ENCODE measurements at places on chromosomes 12 and 14. TPM values are rescaled to one million over a fixed set of nuclear protein-coding genes. Genes with fewer than 3 reads are reported as not detected.

RILPL2 gene
- 18.6 TPM for total RNA-seq

- H3K27me3 ChIP-seq, result no peaks in the 10 kb centered on the region
- no peak overlapping the region for H3K27ac ChIP-seq
- no peak overlapping the region for H3K4me3 ChIP-seq
- H3K4me1 ChIP-seq, result no peaks in the 10 kb centered on the region
- DNase-seq, result no peak
Measured at GRCh38 chr12:10700581-10700980, 22.5 kb downstream of the YBX3 start.

DNA sequence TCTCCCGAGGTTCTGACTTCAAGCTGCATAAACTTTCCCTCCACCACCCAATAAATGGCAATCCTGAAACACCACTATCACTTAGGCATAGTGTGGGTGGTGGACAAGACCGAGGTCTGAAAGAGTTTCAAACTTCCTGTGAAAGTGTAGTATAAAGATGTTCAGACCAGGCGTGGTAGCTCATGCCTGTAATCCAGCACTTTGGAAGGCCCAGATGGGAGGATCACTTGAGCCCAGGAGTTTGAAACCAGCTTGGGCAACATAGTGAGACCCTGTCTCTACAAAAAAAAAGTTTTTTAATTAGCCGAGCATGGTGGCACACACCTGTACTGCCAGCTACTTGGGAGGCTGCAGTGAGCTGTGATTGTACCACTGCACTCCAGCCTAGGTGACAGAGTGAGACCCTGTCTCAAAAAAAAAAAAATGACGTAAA is 61.9 kb downstream of the CCDC92 start:
- H3K27ac ChIP-seq, result no peak overlapping the region
- H3K36me3 ChIP-seq, result no peaks in the 10 kb centered on the region
- H3K4me3 ChIP-seq, result no peak overlapping the region
- H3K4me1 ChIP-seq, result no peaks in the 10 kb centered on the region
- H3K27me3 ChIP-seq, result no peaks in the 10 kb centered on the region

GRCh38 chr12:119692410-119692809 is 24.5 kb downstream of the PRKAB1 start:
- H3K4me3 ChIP-seq, result no peak overlapping the region
- H3K27ac ChIP-seq, result peak overlapping the region; percentile 34
- peaks cover 7% of the 10 kb centered on the region for H3K36me3 ChIP-seq
- H3K4me1 ChIP-seq, result peaks cover 29% of the 10 kb centered on the region

GRCh38 chr12:61654698-61655097 is 605.5 kb upstream of the USP15 start:
- H3K27ac ChIP-seq, result no peak overlapping the region
- H3K27me3 ChIP-seq, result no peaks in the 10 kb centered on the region
- DNase-seq, result no peak
- H3K36me3 ChIP-seq, result no peaks in the 10 kb centered on the region
- no peaks in the 10 kb centered on the region for H3K4me1 ChIP-seq
- H3K4me3 ChIP-seq, result no peak overlapping the region

LIN7A gene
- total RNA-seq, result 14.6 TPM

DNA sequence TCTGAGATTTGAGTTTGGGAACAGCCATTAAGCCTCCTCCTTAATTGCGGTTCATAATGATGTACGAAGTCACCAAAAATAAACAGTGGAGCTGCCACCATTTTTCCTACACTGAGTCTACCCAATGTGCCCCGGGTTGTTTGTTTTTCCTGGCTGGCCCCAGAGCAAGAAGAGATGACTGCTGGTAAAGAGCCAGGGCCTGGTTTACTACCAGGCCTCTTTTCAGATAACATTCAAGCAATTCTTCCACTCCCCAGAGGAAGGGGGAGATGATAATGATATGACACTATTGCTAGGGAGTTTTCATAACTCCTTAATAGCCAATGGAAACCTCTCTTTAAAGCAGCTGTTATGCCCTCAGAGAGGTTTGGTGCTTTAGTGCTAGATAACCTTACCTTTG is 42.3 kb downstream of the BRAP start:
- peaks cover 17% of the 10 kb centered on the region for H3K4me1 ChIP-seq
- H3K4me3 ChIP-seq, result no peak overlapping the region
- no peaks in the 10 kb centered on the region for H3K27me3 ChIP-seq
- peak overlapping the region; percentile 73 for H3K27ac ChIP-seq

DNA sequence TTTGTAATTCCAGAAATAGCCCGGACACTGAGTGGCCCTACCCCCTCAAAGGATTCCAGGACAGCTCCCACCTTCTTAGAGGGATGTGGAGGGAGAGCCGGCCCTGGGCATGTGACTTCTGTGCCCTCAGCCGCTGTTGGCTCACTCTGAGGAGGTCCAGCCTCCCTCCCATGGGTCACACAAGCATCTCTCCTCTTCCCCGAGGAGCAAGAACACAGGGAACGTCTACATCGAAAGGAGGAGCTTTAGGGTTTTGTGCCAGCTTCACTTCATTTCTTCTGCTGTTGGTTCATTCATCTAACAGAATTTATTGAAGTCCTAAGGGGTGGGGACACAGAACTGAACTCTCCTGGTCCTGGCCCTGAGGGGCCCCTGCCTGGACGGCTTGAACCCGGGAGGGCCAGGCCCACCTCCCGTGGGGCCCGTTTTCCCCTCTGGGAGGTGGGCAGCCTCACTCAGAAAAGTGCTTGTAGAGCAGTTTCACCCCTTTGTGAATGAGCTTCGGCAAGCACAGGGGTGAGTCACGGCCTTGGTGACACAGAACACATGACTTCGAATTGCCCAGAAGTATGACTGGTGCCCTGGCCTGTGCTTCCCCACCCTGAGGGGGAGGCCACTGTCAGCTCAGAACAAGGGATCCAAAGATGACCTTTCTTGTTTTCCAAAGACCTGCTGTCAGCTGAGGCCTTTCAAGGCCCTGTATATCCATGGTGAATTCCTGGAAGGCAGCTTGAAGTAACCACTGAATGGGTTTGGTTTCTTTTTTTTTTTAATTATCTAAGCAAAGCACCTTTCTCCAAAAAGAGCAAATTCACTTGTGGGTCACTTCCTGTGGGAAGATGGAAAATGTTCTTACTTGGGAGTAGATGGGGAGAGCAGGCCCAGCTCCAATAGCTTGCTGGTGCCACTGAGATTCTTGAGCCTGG is 39.2 kb downstream of the NFKBIA start:
- H3K27ac ChIP-seq, result peak overlapping the region; percentile 71
- H3K27me3 ChIP-seq, result no peaks in the 10 kb centered on the region
- peaks cover 39% of the 10 kb centered on the region for H3K4me1 ChIP-seq
- no peak overlapping the region for H3K4me3 ChIP-seq

GRCh38 chr12:54294152-54294952 is 6.5 kb downstream of the NFE2 start:
- peaks cover 6% of the 10 kb centered on the region for H3K36me3 ChIP-seq
- H3K27ac ChIP-seq, result no peak overlapping the region
- peaks cover 9% of the 10 kb centered on the region for H3K4me1 ChIP-seq
- H3K4me3 ChIP-seq, result no peak overlapping the region

- H3K27ac ChIP-seq, result no peak overlapping the region
- H3K27me3 ChIP-seq, result no peaks in the 10 kb centered on the region
- no peaks in the 10 kb centered on the region for H3K36me3 ChIP-seq
- no peak for DNase-seq
- peaks cover 10% of the 10 kb centered on the region for H3K4me1 ChIP-seq
Measured at GRCh38 chr12:3538466-3539030, 47.5 kb downstream of the PRMT8 start.

DNA sequence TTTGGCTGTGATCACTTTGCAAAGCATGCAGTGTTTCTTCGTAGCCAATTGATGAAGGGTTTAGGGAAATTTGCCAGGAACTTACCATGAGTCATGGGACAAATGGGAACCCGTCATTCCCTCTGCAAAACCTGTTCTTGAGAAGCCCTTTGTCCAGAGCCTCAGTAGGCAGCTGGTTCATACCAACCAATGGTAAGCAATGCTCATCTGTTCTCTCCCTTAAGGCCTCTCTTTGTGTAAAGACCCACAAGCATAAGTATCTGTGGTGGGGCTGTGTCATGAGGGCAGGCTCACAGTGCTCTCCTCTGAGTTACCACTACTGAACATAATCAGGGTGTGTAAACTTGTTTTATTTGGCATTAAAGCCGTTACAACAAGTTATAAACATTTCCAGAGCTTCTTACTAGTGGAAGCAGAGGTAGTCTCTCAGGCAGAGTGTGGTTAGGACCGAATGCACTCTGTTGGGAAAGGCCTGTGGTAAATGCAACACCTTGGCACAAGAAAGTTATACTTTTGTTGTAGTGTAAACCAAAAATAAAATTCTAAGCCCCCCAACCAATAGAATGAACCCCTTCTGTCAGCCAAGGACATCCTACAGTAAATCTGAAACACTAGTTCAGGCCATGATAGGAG is 119.8 kb downstream of the SINHCAF start:
- H3K4me1 ChIP-seq, result no peaks in the 10 kb centered on the region
- no peak for DNase-seq
- H3K36me3 ChIP-seq, result no peaks in the 10 kb centered on the region

EML1 gene
- 34.5 TPM for total RNA-seq

GYS2 gene
- not detected for total RNA-seq

TSPAN8 gene
- total RNA-seq, result 15.3 TPM

DNA sequence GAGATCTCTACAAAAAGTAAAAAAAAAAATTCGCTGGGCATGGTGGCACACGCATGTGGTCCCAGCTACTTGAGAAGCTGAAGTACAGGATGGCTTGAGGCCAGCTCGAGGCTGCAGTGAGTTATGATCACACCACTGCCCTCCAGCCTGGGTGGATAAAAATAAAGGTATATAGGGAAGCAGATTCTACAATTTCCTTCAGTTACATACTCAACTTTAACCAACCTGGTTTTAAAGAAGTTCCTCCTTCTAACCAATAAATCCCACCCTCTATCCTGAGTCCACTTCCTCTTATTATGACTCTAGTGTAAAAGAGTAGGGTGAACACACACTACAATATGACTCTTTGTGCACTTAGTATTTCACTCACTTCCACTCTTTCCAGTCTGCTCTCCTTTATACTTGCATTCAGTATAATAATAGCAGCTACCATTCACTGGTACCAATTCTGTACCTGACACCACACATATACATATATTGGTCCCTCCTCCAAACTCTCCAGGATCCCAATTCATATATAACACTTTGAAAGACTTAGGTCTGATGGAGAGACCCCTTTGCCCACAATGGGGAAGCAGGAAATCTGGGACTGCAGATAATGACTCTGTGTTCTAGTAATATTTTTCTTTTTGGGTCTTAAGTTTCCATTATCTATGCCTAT is 2.3 kb downstream of the ARF3 start:
- no peak for DNase-seq
- H3K36me3 ChIP-seq, result peaks cover 29% of the 10 kb centered on the region
- no peak overlapping the region for H3K4me3 ChIP-seq
- peaks cover 31% of the 10 kb centered on the region for H3K4me1 ChIP-seq
- no peaks in the 10 kb centered on the region for H3K27me3 ChIP-seq
- H3K27ac ChIP-seq, result no peak overlapping the region

DNA sequence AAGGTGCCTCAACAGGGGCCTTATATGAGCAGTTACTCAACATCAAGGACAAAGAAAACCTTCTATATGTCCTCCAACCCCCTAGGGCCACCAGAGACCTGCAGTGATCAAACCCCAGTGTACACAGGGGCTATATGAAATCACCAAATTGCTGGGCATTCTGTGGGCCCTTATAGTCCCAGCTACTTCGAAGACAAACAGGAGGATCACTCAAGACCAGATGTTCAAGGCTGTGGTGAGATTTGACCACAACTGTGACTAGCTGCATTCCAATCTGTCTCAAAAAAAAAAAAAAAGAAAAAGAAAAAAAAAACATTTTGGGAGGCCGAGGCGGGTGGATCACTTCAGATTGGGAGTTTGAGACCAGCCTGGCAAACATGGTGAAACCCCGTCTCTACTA is 51.0 kb upstream of the PRB2 start:
- H3K4me3 ChIP-seq, result no peak overlapping the region
- no peak for DNase-seq
- H3K36me3 ChIP-seq, result no peaks in the 10 kb centered on the region
- no peak overlapping the region for H3K27ac ChIP-seq
- H3K4me1 ChIP-seq, result no peaks in the 10 kb centered on the region
- H3K27me3 ChIP-seq, result no peaks in the 10 kb centered on the region

TAS2R13 gene
- total RNA-seq, result 0.92 TPM

DNA sequence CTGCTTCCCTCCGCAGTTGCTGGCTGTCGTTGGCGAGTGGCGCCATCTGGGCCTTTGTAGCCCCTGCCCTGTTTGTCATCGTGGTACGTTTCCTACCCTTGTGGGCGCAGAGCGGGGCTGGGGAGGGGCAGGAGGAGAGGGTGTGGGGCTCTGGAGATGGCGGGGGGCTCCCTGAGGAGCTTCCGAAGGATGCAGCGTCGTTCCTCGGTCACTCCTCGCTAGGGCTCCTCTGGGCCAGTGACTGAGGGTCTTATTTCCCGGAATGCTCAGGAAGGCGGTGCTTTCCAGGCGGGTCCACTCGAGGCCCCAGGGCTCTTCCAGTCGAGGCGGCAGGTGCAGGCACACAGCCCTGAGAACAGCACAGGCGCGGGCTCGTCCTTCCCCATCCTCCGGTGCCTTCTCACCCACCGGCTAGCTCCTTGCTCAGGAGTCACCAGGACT is 167.1 kb downstream of the ADGRD1 start:
- peaks cover 20% of the 10 kb centered on the region for H3K36me3 ChIP-seq
- H3K27ac ChIP-seq, result no peak overlapping the region
- no peak overlapping the region for H3K4me3 ChIP-seq
- H3K27me3 ChIP-seq, result no peaks in the 10 kb centered on the region
- DNase-seq, result no peak

Data from lower lobe of right lung (tissue), 2 donors.